GM20000 (cell line): ENCODE measurements at places on chromosomes 7 and 10.

DNA sequence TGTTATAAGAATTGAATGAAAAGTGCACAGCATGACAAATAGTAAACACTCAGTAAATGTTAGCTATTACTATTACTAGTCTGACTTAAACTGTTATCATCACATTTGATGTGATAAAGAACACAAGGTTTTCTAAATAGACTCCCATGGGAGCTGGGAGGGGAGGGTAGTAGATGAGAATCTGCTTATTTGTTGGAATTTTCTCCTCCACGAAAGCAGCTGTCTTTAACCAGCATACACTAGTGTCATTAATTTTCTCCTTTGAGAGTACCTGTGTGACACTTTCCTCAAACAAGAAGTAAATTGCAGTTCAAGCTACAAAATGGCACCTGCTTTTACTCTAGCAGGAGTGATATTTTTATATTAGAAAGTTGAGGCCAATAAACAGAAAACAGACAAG lies 200.1 kb downstream of the SKAP2 start:
- DNase-seq: no peak

- DNase-seq: no peak
Observed at GRCh38 chr10:91357497-91357896, 52.6 kb upstream of the HECTD2 start.

DNA sequence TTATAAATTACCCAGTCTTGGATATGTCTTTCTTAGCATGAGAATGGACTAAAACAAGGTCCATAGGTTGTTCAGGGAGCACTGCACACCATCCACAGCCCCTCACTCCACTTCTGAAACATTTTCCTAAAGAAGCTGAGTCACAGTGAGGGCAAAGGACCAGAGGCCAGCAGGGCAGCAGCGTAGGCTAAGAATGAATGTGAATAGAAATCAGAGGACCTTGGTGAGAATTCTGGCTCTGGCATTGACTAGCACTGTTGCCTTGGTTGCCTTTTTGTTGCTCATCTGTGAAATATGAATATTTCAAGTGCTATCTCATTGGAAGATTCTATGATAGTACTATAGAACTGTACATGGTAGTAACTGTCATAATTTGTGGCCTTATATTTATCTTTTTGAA lies 41.7 kb upstream of the TOMM7 start:
- no peak for DNase-seq

GRCh38 chr7:15308821-15309220 lies 253.0 kb downstream of the AGMO start:
- DNase-seq: no peak

- DNase-seq: peak; percentile 57
Observed at GRCh38 chr10:89426230-89426868, 12.0 kb downstream of the IFIT5 start.

GRCh38 chr7:47893721-47894365 lies 54.4 kb downstream of the PKD1L1 start:
- DNase-seq: no peak

- DNase-seq: no peak
Observed at GRCh38 chr10:120182431-120182830, 274.6 kb upstream of the PLPP4 start.

DNA sequence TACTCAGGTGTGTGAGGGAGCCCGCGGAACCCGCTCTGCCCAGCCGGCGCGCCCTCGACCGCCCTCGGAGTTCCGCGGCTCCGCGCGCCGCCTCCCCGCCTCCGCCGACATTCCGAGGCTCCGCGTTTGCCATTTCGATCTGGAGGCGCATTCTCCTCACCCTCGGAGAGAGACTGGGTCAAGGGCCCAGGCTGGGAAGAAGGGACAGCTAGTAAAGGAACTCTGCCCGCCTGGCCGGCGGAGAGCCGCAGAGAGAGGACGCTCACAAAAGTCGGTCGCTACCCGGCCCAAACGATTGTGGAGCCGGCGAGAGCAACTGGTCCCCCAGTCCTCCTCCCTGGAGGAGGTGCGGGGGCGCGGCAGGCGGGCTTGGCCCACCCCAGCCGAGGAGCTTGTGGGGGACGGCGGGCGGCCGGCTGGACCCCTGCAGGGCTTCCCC lies 74.5 kb upstream of the LEP start:
- DNase-seq: peak; percentile 55

DNA sequence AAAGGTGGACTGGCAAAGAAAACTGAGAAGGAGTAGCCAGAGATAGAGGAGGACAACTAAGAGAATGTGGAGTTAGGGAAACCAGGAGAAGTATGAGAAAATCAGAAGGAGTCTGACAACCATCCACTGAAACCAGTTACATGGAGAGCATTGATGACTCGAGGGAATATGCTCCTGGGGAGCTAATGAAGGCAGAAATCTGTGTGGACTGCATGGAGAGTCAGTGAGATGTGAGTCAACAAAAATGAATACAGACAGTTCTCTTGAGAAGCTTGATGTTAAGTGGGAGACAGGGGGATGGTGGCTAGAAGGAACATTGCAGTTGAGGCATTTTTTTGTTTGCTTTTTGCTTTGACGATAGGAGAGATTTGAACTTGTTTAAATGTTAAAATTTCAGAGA lies 34.3 kb upstream of the ZNF32 start:
- DNase-seq: no peak

GRCh38 chr7:142228537-142229104 lies 29.2 kb downstream of the PRSS58 start:
- DNase-seq: no peak

DNA sequence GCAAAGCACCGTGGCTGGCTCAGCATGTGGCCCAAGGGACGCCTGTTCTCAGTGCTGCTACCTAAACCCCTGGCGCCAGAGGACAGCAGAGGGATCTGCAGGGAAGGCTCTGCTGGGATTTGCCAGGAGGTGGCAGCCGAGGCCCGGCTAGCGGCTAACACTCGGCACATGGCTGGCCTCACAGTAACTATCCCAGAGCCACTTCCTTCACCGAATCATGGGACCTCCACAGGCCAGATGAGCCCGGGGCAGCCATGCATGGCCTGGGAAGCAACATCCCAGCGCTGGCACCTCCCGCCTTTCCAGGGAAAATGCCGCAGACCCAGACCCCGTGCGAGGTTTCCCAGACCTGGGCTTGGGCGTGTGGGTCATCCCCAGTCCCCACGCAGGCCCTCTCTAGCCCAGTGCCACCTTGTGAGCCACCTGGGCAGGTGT lies 36.4 kb downstream of the DPYSL4 start:
- peak; percentile 89 for DNase-seq

DNA sequence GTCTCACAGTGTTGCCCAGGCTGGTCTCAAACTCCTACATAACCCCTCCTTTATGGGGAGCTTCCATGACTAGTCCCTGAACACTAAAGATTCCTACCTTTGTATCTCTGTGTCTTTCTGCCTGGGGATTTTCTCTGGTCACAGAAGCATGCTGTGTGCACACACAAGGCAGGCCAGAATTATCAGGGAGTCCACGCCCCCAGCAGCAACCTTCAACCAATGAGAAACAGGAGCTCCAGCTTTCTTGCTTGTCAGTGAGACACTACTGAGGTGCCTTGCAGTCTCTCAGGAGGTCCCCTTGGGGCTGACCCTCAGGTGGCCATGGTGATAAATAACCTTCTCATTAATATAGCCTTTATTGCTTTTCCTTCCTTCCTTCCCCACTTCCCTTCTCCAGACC lies 45.1 kb upstream of the AUTS2 start:
- DNase-seq: no peak
